BJ (cell line): ENCODE measurements at places on chromosomes 2 and 18. TPM values are rescaled to one million over a fixed set of nuclear protein-coding genes. Genes with fewer than 3 reads are reported as not detected.

DNA sequence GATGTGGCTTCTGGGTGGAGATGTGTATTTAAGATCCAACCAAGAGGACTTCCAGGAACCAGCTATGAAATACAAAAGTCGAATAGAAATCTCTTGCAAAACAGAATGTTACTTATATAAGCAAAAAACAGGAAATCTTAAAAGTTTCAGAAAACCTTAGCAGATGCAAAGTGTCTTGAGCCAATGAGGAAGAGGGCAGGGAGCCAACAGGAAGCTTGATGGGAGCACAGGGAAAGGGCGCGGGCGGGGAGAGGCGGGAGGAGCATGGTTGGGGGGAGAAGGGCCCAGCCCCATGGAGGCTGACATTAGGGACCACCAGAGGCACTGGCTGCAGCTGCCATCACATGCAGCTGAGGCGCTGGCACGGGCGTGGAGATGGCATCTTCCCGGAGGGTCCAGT is 203.3 kb downstream of the SNTG2 start:
- DNase-seq = no peak

GRCh38 chr18:33115917-33116316 is 324.6 kb downstream of the CCDC178 start:
- no peak for DNase-seq

GRCh38 chr2:136116813-136117390 is 1.0 kb downstream of the CXCR4 start:
- DNase-seq = no peak

DSG1 gene
- not detected in 2 replicates for polyA plus RNA-seq

GRCh38 chr2:38613126-38613848 is 10.6 kb upstream of the HNRNPLL start:
- no peak for DNase-seq

IFT172 gene
- 19.0 and 20.3 TPM in 2 replicates for polyA plus RNA-seq

FNDC4 gene
- 6.9 and 8.9 TPM in 2 replicates for polyA plus RNA-seq

LOXHD1 gene
- polyA plus RNA-seq = not detected in 2 replicates

GRCh38 chr2:224835405-224835804 is 119.2 kb upstream of the CCDC195 start:
- DNase-seq = no peak

FOXD4L1 gene
- 0.02 TPM in 1 of 2 replicates, not detected in the other for polyA plus RNA-seq

EML6 gene
- polyA plus RNA-seq = 0.18 and 0.36 TPM in 2 replicates

GRCh38 chr2:223537651-223538601 is 64.2 kb downstream of the SCG2 start:
- no peak for DNase-seq

DNA sequence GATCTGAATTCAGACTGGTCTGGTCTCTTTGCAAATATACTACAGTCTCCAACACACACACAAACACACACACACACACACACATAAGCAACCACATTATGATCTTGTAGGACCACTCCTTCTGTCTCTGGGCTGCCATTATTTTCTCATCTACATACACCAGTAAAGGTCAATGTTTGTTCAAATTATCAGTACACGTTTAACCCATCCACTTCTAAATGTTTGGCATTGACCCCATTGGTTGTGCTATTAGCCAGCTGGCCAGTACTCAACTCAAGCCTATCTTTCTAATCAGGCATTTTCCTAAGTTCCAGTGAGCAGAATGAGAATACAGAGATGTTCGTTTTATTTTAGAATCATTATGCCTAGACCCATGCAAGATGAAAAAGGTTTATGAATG is 186.4 kb downstream of the CNTNAP5 start:
- no peak for DNase-seq

DNA sequence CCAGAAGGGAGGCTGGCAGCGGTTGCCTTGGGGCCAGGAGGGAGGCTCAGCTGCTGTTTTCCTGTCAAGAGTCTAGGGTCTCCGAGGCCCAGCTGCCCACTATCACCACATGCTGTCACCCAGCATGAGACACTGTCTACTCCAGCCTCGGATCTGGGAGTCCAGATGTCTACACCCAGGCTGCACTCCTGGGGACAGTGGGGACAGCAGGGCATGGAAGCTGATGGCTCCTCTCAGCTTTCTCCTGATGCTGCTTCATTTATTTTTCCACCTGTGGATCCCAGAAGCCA is 134.0 kb downstream of the PTGR3 start:
- no peak for DNase-seq

DNA sequence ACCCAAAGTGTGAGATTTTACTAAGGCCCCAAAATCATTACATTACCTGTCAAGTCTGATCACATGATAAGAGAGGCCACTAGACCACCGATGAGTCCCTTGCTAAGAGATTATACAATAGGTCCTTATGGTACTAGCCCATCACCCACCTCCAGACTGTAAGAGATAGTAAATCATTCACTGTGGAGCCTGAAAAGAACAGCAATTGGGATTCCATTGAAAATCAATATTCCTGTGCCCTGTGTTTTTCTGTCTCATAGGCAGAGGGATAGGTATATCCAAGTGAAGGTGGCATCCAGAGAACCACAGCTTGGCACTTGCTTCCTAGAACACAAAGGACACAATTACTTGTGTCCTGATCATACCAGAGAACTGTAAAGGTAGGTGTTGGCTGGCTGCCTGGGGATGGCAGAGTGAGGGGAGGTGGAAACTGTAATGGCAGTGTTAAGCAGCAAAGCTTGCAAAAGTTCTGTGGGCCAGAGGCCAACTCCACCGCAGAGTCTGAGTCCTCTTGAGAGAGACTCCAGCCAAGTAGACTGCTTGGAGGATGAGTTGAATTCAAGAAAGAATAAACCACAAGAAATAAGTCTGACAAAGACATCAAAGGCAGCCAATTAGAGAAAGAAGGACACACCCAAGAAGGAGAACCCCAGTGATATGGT is 102.0 kb upstream of the PIEZO2 start:
- DNase-seq = no peak

- DNase-seq = no peak
Observed at GRCh38 chr2:156332284-156332533, 312 bp downstream of the NR4A2 start.

DNA sequence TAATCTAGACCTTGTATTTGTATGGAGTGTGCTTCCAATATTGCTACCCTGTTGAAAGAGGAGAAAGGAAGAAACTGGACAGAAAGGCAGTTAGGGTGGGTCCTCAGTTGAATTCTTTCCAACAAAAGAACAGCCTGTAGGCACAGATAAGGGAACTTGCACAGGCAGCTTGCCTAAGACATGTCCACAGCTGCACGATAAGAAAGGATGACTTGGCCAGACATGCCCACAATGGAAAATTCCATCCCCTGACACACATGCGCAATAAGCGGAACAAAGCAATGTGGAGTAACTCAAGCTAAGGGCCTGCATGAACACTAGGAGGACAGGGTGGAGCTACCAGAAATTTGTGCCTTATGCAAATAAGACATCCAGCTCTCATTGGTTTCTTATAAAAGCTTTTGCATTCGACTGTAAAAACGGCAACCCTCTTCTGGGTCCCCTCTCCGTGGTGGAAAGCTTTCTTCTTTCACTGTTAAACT is 1084.7 kb upstream of the NXPH2 start:
- no peak for DNase-seq
